ENCODE measurements at places on chromosomes 13 and 19.

GRCh38 chr19:3785451-3785937 is 687 bp downstream of the MATK start:
- DNase-seq: no peak

GRCh38 chr19:38831142-38831605 is 420 bp downstream of the ECH1 start:
- no peak for DNase-seq

GRCh38 chr13:27465611-27466010 is 15.2 kb upstream of the MTIF3 start:
- no peak for DNase-seq

DNA sequence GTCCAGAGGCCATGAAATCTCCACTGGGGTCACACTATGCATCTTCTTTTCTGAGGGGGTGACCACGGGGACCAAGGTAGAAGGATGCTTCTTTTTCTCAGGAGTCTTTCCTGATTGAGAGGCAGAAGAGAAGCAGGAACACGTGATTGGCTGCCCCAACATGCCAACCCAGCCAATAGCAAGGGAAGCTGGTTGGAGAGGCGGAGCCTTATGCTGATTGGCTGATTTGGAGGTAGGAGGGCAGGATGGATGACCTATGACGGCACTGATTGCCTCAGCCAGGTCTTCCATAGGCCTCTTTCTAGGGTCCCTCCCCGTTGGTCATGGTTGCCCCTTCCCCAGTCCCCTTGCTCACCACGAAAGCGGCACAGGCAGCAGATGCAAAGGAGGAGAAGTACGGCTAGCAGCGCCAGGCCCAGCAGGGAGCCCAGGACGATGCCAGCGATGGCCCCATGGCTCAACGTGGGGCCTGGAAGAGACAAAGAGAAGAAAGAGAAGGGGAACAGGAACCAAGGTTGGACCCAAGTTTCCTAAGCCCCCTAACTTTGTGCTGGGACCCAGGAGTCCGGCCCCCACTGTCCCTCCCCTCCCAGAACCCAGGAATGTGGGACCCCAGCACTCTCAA is 8.0 kb downstream of the VSIG10L start:
- no peak for DNase-seq

DNA sequence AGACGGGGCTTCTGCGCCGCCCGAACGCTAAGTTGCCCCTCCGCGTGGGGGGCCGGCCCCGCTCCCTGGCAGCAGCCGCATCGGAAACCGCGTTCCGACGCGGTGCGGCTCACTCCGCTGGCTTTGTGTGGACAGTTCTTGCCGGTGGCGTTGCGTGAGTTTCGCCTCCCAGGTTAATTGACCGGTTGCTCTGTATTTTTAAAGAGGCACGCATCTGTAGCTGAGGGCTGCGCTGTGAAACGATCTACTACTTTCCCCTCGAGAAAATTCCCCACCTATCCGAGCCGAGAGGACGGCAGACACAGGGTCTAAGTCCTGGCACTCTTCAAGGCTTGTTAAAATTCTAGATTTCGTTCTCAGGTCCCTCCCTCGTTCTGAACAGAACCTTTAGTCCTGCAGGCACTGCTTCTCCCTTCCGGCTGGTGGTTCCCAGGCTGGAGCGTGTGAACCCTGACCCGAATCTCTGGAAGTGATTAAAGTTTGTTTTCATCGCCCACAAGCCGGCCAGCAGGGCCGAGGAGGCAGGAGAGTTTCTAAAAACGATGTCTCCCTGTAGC is 933 bp downstream of the ARHGEF7 start:
- DNase-seq: no peak

- DNase-seq: no peak
Observed at GRCh38 chr13:34762312-34762711, 179.8 kb upstream of the NBEA start.

GRCh38 chr19:2345794-2346663 is 14.0 kb upstream of the TMPRSS9 start:
- DNase-seq: no peak

GRCh38 chr19:38990949-38991697 is 15.6 kb upstream of the FBXO17 start:
- no peak for DNase-seq

- no peak for DNase-seq
Observed at GRCh38 chr13:73828811-73829210, 305.4 kb downstream of the KLF12 start.

- DNase-seq: no peak
Observed at GRCh38 chr13:74194846-74195245, 60.6 kb upstream of the KLF12 start.

GRCh38 chr19:51799034-51799773 is 4.2 kb downstream of the FPR3 start:
- no peak for DNase-seq

DNA sequence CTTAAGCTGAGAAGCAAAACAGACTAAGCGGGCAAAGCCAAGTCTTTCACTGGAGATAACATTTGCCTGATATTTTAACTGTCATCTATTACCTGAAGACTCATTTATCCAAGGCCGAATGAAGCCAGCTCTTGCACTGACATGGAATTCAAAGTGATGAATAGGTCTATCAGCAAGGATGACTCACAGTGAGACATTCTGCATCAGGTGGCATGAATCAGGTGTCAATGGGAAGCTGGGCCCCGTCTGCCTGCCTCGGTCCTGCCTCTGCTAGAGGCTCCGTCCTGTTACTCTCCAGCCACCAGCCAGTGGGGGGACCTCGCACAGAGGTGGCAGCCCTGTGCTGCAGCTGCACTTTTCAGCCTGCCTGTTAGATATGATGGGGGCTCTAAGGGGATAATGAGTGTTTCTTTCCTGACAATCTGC is 23.5 kb downstream of the STARD13 start:
- no peak for DNase-seq

DNA sequence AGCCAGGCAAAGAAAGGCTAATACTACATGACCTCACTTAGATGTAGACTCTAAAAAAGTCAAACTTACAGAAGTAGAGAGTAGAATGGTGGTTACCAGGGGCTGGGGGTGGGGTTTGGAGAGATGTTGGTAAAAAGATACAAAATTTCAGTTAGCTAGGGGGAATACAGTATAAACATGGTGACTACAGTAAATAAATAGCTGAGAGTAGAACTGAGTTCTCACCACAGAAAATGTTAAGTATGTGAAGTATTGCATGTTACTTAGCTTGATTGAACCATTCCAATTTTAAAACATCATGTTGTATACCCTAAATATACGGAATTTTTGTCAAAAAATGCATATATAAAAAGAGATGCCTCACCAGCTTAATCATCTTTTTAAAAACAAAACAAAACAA is 67.5 kb upstream of the DOCK9 start:
- DNase-seq: no peak

DNA sequence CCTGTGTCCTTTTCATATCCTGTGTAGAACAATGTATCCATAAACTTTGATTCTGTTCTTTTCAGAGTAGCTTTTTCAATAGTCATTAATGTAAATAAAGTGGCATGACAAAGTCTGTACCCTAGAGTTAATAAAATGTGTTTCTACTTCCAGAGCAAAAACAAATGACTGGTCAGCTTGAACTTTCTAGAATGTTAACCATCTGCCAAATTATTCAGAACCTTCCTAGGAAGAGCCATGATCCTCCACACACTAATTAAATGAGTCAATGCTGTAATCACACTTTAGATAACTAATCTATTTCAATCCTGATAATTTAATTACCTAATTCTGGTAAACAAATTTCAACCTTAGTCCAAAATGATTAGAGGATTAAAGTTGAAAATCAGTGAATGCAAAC is 73.2 kb downstream of the DIAPH3 start:
- DNase-seq: no peak

DNA sequence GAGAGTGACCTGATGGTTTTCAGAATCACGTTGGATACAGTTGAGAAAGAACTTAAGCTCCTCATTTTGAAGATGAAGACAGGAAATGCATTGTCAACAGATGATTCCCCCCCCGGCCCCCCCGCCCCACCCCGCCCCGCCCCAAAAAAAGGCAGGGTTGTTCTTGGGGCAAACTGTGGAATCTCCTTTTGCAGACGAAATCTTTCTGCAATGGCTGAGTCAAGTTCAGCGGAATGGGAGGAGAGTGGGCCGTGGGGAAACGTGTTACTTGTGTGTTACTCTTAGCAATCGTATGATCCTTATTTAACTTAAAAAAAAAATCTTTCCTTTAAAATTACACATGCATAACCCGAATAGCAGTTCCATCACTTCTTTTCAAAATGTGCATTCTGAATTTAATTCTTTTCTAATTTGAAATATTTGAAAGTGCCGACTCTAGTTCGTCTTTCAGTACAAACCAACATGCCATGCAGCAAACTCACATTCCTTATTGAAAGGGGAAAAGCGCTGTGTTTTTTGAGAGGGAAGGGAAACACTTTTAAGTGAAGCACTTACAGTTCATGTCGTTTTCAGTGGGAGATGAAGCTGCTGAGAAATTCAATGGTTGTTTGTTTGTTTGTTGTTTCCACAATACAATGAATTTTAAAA is 348.5 kb upstream of the ARGLU1 start:
- DNase-seq: no peak

DNA sequence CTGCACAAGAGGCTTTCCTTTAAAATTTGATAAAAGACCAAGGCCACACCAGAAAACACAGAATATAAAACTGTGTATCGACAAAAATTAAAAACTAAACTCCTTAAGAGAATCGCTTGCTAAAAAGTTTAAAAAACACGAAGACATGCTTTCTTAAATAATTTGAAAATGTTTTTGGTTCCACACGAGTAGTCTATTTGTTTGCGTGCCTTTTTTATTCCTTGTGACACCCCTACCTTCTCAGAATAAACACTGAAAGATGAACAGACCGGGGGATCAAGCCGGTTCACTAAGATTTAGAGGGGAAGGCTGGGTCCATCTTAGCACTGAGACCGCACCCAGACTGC is 256.4 kb upstream of the STARD13 start:
- no peak for DNase-seq

GRCh38 chr13:110590577-110590976 is 24.8 kb upstream of the NAXD start:
- no peak for DNase-seq

DNA sequence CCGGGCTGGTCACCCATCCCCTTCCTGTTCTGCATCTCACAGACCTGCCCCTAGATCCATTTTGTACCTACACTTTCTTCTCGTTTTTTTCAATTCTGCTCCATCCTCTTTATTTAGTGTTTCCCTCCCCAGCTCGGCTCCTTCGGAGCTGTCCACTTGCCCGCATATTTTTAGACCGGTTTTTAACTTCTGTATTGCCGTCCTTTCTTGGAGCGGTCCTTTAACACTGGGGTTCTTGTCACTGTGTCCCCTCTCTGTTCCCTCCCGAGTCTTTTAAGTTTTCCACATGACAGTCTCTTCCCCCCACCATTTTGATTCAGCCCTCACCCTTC is 1.7 kb downstream of the ARHGAP35 start:
- no peak for DNase-seq

GRCh38 chr13:103883698-103884097 is 817.5 kb upstream of the SLC10A2 start:
- no peak for DNase-seq

DNA sequence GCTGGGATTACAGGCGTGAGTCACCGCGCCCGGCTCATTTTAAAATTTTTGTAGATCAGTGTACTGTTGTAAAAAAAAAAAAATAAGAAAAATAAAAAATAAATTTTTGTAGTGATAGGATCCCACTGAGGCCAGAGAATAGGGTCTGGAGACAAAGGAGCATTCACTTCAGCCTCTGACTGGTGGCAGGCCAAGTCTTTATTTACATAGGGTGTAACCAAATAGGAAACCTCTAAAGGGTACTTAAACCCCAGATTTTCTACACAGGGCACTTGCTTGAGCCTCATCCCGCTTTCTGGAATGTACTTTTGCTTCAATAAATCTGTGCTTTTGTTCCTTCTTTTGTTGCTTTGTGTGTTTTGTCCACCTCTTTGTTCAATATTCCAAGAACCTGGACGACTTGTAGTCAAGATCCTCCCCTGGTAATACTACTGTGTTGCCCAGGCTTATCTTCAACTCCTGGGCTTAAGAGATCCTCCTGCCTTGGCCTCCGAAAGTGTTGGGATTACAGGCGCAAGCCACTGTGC is 2.1 kb upstream of the PDCD2L start:
- no peak for DNase-seq

DNA sequence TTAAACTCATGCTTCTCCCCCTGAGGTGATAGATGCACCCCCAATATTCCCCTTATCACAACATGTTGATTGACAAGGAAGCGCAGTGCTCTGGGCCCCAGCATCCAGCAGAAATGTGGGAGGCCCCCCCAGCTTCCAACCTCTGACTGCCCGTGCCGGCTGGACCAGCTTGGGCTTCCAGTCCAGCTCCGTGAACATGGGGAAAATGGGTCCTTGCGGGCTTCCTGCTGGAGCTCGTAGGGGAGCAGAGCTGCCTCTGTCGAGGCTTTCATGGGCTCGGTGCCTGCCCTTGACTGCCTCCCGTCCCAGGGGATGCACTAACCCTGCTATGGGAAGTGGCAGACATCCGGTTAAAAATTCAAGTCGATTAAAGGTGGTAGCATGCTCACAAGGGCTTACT is 188.9 kb downstream of the COL4A1 start:
- no peak for DNase-seq

DNA sequence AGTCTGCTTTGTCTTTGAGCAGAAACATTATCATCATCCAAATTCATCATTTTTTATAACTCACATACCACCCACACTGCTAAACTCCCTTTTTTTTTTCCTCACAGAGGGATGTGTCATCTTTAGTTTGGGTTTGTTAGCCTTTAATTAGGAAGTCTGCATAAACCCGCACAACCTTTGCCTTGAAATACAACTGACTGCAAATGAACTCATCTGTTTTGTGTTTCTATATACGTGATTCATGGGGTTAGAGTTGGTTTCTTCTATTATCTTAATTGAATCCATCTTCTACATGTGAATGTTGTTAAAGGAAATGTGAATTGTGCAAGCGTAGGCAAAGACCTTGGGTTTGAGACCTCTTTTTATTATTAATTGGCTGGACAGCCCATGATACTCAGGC is 102.7 kb downstream of the SLAIN1 start:
- no peak for DNase-seq

GRCh38 chr19:16338470-16339360 is 14.1 kb downstream of the KLF2 start:
- DNase-seq: no peak

DNA sequence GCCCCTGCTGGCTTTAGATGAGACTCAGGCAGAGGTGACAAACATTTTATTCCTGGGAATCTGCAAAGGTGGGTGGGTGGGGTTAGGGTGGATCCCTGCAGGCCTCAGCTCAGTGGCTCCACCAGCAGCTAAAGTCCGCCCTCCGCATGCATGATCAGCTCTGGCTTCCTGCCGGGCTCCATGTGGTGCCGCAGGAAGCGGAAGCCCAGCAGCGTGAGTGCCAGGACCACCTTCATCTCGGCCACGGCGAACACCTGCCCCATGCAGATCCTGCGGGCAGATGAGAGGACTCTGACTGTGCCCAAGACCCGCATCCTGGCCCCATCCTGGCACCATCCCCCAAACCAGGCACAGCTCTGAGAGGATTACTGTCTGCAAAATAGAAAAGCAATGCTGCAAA is 26.3 kb downstream of the CYP4F2 start:
- DNase-seq: no peak

GRCh38 chr13:31880851-31881494 is 141.6 kb downstream of the RXFP2 start:
- DNase-seq: no peak

- no peak for DNase-seq
Observed at GRCh38 chr13:48560657-48561337, 27.9 kb upstream of the RCBTB2 start.

GRCh38 chr13:46313024-46313423 is 74.0 kb downstream of the RUBCNL start:
- no peak for DNase-seq

Data from stimulated activated CD8-positive, alpha-beta memory T cell treated with anti-CD3 and anti-CD28 coated beads, Interleukin-7, amount 100 ng/mL, for 1 hour (primary cell).